ENCODE measurements at places on chromosomes 1 and 21.

DNA sequence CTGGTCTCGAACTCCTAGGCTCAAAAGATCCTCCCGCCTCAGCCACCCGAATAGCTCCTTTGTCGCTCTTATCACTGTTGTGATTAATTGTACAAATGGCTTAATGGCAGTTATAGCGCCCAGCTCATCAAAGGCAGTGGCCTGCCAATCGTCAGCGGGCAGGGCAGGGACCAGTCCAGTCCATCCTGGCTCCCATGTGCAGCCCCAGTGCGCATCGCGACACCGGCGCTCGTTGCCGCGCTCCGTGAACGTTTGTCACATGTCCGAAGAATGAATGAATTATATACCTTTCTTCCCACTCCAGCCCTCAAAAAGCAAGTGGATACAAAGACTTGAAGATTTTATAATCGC lies 18.4 kb downstream of the MTX1 start:
- peak overlapping the region; percentile 84 for H3K4me3 ChIP-seq
- H3K36me3 ChIP-seq, result no peaks in the 10 kb centered on the region
- H3K27me3 ChIP-seq, result no peaks in the 10 kb centered on the region
- no peak for DNase-seq

GRCh38 chr1:157766792-157767191 lies 10.1 kb downstream of the FCRL2 start:
- H3K4me3 ChIP-seq, result no peak overlapping the region
- H3K27ac ChIP-seq, result peak overlapping the region; percentile 74
- DNase-seq, result no peak
- H3K4me1 ChIP-seq, result peaks cover 40% of the 10 kb centered on the region

GRCh38 chr1:54153535-54154439 lies 987 bp upstream of the CDCP2 start:
- no peak overlapping the region for H3K4me3 ChIP-seq
- no peak for DNase-seq
- no peak overlapping the region for H3K27ac ChIP-seq
- no peaks in the 10 kb centered on the region for H3K4me1 ChIP-seq

- DNase-seq, result no peak
- H3K27me3 ChIP-seq, result no peaks in the 10 kb centered on the region
- peaks cover 4% of the 10 kb centered on the region for H3K4me1 ChIP-seq
- H3K27ac ChIP-seq, result no peak overlapping the region
These were observed 11.3 kb downstream of the NBPF3 start for GRCh38 chr1:21451212-21451611.

DNA sequence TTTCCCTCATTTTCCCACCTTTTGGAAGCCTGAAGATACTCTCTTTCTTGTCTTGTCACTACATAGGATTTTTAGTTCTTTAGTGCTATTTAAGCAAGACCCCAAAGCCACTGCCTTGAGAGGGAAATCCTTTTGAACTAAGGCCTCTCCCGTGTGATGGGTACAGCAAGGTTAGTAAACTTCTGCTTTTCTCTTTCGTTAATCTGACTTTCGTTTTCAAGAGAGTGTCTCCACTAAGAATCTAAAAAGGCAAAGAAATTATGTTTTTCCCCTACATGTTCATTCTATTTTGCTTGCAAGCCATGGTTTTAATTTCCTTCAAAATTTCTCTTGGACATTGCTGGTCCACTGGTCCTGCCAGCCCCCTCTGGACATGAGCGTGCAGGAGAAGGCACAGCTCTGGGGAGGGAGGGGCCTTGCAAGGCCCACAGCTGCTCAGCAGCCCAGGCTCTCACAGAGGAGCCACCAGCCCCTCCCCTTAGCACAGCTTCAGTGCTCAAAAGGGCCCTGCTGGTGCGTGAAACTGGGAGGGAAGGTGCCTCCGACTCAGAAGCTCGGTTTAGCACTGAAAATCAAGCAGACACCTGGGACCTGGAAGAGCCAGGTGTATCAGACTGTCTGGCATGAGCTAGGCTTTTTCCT lies 210.9 kb upstream of the GALNT2 start:
- peaks cover 3% of the 10 kb centered on the region for H3K36me3 ChIP-seq
- peak overlapping the region; percentile 96 for H3K27ac ChIP-seq
- peak; percentile 55 for DNase-seq
- H3K27me3 ChIP-seq, result no peaks in the 10 kb centered on the region
- H3K4me1 ChIP-seq, result peaks cover 14% of the 10 kb centered on the region

DNA sequence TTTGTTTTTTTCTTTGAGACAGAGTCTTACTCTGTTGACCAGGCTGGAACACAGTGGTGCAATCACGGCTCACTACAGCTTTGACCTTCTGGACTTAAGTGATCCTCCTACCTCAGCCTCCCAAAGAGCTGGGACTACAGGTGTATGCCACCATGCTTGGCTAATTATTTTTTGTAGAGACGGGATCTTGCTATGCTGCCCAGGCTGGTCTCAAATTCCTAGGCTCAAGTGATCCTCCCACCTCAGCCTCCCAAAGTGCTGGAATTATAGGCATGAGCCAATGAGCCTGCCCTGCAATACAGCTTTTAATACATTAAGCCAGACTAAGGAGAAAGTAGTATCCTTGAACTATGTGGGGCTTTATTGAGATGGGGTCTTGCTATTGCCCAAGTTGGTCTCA lies 16.6 kb upstream of the EXOSC10 start:
- no peaks in the 10 kb centered on the region for H3K4me1 ChIP-seq
- no peak overlapping the region for H3K27ac ChIP-seq
- H3K4me3 ChIP-seq, result no peak overlapping the region
- H3K27me3 ChIP-seq, result no peaks in the 10 kb centered on the region
- no peak for DNase-seq
- H3K36me3 ChIP-seq, result peaks cover 24% of the 10 kb centered on the region

DNA sequence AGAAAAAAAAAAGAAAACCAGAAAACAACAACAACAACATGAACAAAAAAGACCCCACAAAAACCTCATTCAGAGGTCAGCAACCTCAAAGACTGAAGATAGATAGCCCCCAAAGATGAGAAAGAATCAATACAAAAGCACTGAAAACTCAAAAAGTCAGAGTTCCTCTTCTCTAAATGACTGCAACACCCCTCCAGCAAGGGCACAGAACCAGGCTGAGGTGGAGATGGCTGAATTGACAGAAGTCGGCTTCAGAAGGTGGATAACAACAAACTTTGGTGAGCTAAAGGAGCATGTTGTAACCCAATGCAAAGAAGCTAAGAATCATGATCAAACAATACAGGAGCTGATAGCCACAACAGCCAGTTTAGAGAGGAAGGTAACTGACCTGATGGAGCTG lies 17.0 kb downstream of the RAB3GAP2 start:
- H3K27ac ChIP-seq, result peak overlapping the region; percentile 77
- H3K4me1 ChIP-seq, result peaks cover 45% of the 10 kb centered on the region
- peaks cover 67% of the 10 kb centered on the region for H3K36me3 ChIP-seq
- DNase-seq, result no peak

GRCh38 chr1:29290414-29290985 lies 54.2 kb downstream of the PTPRU start:
- H3K27ac ChIP-seq, result no peak overlapping the region
- no peak for DNase-seq
- H3K4me1 ChIP-seq, result peaks cover 2% of the 10 kb centered on the region
- H3K27me3 ChIP-seq, result no peaks in the 10 kb centered on the region

- H3K36me3 ChIP-seq, result no peaks in the 10 kb centered on the region
- H3K27ac ChIP-seq, result no peak overlapping the region
- DNase-seq, result no peak
- H3K27me3 ChIP-seq, result peaks cover 1% of the 10 kb centered on the region
These were observed 269.0 kb upstream of the C1orf87 start for GRCh38 chr1:60342569-60342968.

DNA sequence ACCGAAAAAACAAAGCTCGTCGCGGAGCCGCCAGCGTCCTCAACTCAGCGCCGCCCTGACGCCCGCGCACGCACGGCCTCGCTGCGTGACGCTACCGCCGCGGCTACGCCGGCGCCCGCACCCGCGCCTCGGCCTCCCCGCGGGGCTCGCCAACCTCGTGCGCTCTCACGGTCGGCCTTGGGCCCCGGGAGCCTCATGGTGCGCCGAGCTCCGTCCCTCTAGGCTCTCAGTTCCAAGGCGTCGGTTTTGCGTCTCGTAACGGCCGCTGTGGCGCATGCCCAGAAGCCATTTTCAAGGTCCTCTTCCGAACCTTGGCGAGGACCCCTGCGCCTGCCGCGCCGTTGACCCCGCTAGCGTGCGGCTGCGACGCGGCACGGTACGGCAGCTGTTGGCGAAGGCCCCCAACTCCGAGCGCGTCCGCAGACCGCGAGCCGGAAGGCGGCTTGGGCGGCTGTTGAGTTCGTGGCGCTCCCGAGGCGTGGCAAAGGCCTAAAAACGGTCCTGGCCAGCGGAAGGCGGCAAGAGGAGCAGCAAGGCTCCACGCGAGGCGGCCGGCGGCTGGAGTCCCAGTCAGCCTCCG lies at the start of gene HENMT1:
Gene HENMT1 (minus strand): TSS at position 64 of the 580 bp plus-strand sequence. CDS start 1,209 bp downstream, outside the sequence.
- peaks cover 1% of the 10 kb centered on the region for H3K36me3 ChIP-seq
- no peaks in the 10 kb centered on the region for H3K27me3 ChIP-seq
- peak within 1 kb of the TSS; percentile 84 for H3K4me3 ChIP-seq
- H3K4me1 ChIP-seq, result no peaks in the 10 kb centered on the region
- H3K27ac ChIP-seq, result peak within 1 kb of the TSS; percentile 92

- H3K36me3 ChIP-seq, result peaks cover 23% of the 10 kb centered on the region
- peak overlapping the region; percentile 2 for H3K27ac ChIP-seq
- H3K4me1 ChIP-seq, result peaks cover 10% of the 10 kb centered on the region
- no peak for DNase-seq
- no peak overlapping the region for H3K4me3 ChIP-seq
These were observed 4.6 kb downstream of the HYI start for GRCh38 chr1:43448955-43449707.

Data from memory B cell (primary cell).